RPMI7951 (cell line): ENCODE measurements at places on chromosomes 7 and 10. TPM values are rescaled to one million over a fixed set of nuclear protein-coding genes. Genes with fewer than 3 reads are reported as not detected.

Gene C10orf67
- total RNA-seq: not detected in 2 replicates

Gene CYP26C1
- total RNA-seq: not detected in 2 replicates

Gene GBX1
- total RNA-seq: not detected in 2 replicates

Gene COMTD1
- 3.5 and 9.1 TPM in 2 replicates for total RNA-seq

Gene PRKCQ
- not detected in 2 replicates for total RNA-seq

Gene IKZF1
- not detected in 2 replicates for total RNA-seq

Gene SPACDR
- 0.39 TPM in 1 of 2 replicates, not detected in the other for total RNA-seq

Gene SLC16A12
- under 0.01 and 0.12 TPM in 2 replicates for total RNA-seq

Gene SPDYE2
- total RNA-seq: not detected in 2 replicates

Gene TMEM196
- total RNA-seq: not detected in 2 replicates

DNA sequence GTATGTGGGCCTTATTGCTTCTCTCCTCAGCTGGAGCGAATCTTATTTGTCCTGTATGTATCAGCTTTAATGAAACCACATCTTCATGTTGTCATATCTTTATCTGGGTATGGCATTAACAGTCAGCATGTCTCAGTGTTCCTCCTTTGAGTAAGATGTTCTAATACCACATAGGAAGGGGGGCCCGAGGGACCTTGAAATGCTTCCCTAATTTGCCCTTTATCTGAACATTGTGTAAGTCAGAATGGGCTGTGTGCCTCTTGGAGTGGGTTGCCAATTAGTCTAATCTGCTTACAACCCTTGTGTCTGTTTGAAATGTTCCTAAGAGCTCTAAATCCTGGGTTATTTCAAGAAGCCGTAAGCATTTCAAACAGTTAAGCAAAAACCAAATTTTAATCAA is 623.8 kb downstream of the SUGCT start:
- no peak for DNase-seq

- no peak for DNase-seq
These were observed 26.5 kb downstream of the LRGUK start for GRCh38 chr7:134153493-134154136.

DNA sequence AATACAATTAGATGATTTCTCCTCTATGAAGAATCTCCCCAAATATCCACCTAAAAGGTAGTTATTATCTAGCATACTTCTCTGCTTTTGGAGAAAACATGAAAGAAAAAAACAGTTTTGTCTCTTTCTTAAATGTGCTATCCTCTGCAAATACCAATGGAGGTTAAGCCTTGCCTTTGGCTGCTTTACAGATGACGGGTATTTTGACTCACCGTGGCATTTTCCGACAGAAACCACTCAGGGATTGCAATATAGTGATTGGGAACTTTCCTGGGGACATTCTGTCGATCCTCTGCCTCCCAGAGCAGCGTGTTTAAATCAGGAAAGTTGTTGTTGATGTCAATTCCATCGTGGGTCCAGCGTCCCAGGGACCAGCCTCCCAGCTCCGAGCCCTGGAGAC is 100.6 kb downstream of the GPR26 start:
- DNase-seq: peak; percentile 13

DNA sequence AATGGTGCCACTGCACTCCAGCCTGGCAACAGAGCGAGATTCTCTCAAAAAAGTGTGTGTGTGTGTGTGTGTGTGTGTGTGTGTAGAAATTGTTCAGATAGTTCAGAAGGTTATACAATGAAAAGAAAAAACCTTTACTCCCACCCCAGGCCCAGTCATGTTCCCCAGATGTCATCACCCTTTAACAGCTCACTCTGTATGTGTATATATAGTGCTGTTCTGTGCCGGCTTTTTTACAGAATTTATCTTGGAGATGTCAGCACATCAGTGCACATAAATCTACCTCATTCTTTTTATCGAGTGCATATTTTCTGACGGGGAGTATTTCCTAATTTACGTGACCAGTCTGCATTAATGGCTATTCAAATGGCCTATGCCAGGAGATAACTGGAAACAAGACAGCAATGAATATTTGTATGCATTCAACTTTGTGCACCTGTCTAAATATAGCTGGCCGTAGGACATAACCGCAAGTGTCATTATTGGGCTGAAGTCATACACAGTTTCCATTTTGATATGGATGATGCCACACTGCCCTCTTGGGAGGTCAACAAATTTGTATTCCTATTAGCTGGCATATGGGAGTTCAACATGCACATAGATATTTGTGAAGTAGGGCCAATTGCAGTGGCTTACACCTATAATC is 11.7 kb downstream of the NIPSNAP2 start:
- DNase-seq: no peak

DNA sequence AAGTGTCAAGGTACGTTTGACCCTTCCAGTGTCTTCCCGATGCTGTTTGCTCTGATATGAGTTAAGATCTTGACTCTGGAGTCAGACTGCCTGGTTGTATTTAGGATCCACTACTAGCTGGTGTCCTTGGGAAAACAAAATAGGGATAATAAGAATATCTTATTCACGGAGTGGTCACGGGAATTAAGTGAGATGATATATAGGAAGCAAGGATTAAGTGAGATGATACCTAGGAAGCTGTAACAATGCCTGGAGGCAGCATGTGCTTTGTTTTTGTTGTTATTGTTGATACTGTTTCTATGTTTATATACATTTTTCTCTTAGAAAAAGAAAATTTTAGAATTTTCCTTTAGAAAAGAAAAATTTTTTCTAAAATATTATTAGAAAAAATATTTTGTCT is 87.0 kb downstream of the LYZL1 start:
- DNase-seq: no peak

DNA sequence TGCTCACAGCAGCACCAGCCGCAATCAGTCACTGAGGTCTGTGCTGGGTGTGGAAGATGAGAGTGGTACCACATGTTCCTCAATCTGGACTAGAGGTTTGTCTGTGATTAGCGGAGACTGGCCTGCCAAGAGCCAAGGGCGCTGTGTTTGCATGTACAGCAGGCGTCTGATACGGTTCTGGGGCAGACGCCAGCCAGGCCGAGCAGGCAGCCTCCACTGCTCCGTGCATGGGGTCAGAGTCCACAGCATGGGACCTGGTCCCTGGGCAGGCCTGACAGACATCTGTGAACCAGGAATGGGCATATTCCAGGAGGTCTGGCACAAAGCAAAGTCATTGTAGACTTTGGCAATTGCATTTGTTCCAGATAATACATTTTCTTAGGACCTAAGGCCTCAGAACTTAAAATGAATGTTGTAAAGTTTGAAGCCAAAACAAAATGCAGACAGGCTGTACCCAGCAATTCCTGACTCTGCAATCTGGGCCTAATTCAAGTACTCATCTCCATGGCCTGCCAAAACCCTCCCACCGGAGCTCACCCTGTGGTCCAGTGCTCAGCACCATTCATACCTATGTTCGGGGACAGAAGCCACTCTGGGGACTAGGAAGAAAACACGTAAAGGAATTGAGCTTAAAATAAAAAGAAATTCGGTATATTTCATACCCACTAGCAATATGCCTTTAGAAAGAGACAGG is 50.0 kb upstream of the FAM20C start:
- DNase-seq: no peak

- no peak for DNase-seq
These were observed 69.0 kb downstream of the TNRC18 start for GRCh38 chr7:5354460-5355232.

DNA sequence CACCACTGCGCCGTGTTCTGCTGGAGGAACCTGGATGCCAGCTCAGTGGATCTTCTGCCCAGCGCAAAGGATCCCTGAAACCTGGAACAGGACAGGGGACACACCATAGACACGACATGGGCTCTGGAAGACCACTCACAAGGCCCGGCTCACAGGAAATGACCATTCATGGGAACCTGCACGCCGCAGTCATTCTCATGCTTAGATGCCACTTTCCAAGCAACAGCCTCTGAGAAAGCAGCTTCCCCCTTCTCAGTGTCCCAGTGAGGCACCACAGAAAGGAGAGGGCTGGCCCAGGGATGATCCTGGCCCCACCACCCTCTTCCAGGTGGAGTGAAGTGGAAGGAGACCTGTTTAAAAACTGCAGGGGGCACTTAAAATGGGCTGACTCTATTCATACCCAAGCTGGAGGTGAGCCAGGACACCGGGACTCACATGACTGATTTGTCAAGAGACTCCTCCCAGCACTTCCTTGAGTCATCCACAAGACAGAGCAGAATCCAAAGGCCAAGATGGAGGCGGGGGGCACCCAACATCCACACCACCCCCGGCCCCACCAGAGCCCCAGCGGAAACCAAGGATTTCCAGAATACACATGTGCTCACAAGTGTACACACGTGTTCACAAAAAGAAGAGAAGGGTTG is 11.2 kb downstream of the CTBP2 start:
- peak; percentile 44 for DNase-seq

GRCh38 chr10:3528823-3529403 is 256.1 kb downstream of the KLF6 start:
- DNase-seq: no peak

GRCh38 chr10:132948351-132948750 is 6.0 kb upstream of the CFAP46 start:
- no peak for DNase-seq

- peak; percentile 20 for DNase-seq
These were observed 367.7 kb downstream of the PHF14 start for GRCh38 chr7:11341285-11341944.

DNA sequence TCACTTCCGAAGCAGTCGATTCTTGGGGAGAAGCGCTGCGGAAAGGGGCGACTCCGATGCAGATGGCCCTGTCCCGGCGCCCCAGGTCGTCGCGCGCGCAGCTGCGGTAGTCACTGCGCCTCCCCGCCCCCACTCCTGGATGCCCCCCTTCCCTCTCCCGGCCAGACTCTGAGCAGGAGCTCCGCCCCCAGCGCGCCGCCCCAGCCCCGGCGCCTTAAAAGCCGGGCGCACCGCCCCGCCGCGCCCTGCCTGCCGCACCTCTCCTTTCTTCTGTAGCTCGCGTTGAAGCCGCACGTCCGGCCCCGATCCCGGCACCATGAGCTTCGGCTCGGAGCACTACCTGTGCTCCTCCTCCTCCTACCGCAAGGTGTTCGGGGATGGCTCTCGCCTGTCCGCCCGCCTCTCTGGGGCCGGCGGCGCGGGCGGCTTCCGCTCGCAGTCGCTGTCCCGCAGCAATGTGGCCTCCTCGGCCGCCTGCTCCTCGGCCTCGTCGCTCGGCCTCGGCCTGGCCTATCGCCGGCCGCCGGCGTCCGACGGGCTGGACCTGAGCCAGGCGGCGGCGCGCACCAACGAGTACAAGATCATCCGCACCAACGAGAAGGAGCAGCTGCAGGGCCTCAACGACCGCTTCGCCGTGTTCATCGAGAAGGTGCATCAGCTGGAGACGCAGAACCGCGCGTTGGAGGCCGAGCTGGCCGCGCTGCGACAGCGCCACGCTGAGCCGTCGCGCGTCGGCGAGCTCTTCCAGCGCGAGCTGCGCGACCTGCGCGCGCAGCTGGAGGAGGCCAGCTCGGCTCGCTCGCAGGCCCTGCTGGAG is at the start of gene INA:
Gene INA, plus strand, starts transcription at position 243 of the 817 bp plus-strand sequence. Its CDS starts 74 bp downstream, at position 317.
- peak; percentile 62 for DNase-seq

- peak; percentile 13 for DNase-seq
These were observed 30.2 kb upstream of the C10orf53 start for GRCh38 chr10:49649294-49649693.

DNA sequence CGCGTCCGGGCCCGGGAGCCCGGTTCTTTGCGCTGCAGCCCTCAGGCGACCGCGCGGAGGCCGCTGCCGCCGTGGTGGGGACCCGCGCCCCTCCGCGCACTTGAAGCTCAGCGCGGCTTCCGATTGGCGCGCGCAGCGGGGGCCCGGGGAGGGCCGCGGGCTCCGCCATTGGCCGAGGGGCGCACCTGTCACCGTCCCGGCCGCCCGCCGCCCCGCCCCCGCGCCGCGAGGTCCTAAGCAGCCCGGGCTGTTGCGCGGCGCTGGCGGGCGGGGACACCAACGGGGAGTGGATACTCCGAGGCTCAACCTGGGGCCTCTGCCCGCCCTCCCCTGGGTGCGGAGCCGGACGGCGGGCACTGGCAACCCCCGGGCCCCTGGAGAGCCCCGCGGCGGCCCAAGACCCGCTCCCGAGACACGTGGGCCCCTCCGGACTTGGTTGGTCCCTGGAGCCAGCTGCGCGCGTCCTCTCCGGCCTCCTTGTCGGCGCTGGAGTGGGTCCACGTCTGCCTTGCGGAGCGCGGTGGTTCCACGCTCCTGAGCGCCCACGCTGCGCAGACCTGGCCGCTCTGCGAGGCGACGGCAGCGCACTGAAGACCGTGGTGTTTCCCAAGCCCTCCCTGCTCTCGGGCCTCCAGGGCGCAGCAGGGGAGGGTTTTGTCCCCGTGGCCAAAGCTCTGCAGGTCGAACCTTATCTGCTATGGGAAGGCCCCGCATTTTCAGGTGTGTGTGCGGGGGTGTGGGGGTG is at the start of gene MNX1:
Gene MNX1, minus strand, starts transcription at position 76 of the 745 bp plus-strand sequence. CDS start 313 bp downstream, outside the sequence.
- peak; percentile 78 for DNase-seq

DNA sequence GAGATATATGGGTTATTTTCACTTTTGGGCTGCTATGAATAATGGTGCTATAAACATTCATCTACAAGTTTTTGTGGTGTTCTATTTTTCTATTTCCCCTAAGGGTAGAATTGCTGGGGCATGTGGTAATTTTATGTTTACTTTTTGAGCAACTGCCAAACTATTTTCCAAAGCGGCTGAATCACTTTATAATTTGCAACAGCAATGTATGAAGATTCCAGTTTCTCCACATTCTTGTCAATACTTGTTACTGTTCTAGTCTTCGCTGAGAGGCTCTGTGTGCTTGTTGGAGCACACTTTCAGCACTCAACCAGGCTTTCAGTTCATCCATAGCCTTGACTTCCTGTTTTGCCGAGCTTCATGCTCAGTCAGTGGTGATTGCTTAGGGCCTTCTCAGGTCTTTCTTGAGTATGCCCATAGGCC is 39.0 kb downstream of the ADK start:
- peak; percentile 87 for DNase-seq

- DNase-seq: no peak
These were observed 192.7 kb upstream of the MKI67 start for GRCh38 chr10:128318913-128319312.

- DNase-seq: no peak
These were observed 679.7 kb upstream of the SEMA3D start for GRCh38 chr7:85866540-85866939.

- no peak for DNase-seq
These were observed 3.1 kb downstream of the CPA1 start for GRCh38 chr7:130383187-130383980.
